Left kidney (tissue), 8 donors: ENCODE measurements at places on chromosomes 12 and 14.

DNA sequence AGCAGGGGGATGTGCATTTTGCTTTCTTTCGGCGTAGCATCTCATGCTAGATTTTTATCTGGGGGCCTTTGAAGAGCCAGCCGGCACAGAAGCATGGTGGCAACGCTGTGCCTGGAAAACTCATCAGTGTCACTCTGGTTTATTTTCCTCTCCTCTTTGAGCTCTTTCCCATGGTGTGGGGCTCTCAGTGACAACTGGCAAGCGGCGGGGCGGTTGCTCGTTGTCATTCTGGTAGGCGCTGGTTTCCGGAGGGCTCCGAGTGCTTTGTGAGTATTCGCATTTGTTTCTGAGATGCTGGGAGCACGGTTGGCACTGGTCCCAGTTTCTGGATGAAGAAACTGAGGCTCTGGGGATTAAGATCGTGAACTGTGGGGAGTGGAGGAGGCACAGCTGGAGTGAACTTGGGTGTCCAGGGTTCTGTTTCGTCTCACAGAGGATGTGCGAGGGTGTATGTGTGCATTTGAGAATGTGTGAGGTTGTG is 23.3 kb downstream of the TPCN1 start:
- no peak for DNase-seq

GRCh38 chr12:65942102-65942501 is 117.8 kb downstream of the HMGA2 start:
- no peak for DNase-seq

- no peak for DNase-seq
These were observed 401.3 kb upstream of the PDE3A start for GRCh38 chr12:19967001-19967400.

- no peak for DNase-seq
These were observed 1.7 kb downstream of the EMP1 start for GRCh38 chr12:13198241-13198640.

DNA sequence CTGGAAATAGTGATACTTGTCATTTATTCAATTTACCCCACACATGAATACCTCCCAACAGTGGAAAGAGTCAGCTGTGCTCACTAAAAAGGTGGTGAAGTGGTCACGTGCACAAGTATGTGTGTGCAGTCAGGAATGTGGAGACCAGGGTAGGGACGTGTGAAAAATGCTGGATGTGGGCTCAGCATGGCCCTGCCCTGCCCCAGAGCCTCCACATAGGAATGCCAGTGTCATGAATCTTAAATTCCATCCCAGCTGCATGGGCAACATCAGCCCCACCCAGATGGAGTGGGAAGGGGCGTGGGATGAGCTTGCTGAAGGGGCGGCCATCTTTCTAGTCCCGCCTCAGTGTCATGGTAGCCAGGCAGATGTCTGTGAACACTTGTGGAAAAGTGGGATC is 87.7 kb downstream of the C12orf75 start:
- DNase-seq = no peak

DNA sequence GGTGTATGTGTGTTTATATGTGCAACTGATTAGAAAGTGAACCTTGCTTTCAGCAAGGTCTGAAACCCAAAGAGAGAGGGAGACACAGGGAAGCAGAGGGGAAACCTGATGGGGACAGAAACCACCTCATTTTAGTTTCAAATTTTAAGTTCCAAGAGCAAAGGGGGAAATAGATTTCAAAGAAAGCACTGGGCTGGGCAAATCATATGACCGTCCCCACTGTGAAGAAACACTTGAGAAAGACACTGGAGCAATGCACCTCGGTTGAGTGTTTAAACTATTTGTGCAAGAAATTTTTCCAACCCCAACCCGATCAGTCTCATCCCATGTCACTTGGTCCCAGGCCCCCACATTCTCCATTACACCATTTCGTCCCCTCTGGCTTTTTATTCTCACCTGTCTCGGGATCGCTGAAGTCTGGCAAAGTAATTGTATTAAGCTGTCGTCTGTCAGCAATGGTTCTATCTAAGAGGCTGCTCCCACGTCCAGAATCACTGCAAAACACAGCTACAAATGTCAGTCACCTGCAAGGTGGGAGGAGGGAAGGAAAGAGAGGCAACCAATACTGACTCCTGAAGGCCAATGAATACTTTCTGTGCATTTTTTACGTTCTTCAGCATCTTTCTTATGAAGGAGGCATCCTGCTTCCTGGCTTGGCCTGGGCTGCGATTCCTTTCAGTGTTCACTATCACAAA is 205.7 kb downstream of the TTC7B start:
- no peak for DNase-seq

- DNase-seq = peak; percentile 57
These were observed 10.5 kb upstream of the NR2C1 start for GRCh38 chr12:95083938-95084337.

- DNase-seq = no peak
These were observed 263.4 kb upstream of the FKBP4 start for GRCh38 chr12:2531371-2531770.

DNA sequence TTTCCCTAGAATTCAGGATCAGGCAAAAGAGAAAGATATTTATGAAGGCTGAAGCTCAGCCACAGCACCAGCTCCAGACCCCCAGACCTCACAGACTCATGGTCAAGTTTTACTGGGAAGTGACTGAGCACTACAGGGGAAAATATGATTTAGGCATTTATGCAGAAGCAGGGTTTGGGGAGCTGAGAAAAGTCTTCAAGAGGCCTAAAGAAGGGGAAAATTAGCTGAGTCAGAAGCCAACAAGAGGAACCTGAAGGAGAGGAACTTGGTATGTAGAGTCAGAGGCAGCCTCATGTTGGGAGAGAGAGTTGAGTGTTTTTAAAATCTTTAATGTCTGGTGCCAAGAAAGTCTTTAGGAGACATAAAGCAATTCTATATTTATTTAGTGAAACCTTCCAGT is 63.0 kb downstream of the FOS start:
- no peak for DNase-seq

- DNase-seq = no peak
These were observed 83.5 kb downstream of the SLC25A47 start for GRCh38 chr14:100406505-100407131.

DNA sequence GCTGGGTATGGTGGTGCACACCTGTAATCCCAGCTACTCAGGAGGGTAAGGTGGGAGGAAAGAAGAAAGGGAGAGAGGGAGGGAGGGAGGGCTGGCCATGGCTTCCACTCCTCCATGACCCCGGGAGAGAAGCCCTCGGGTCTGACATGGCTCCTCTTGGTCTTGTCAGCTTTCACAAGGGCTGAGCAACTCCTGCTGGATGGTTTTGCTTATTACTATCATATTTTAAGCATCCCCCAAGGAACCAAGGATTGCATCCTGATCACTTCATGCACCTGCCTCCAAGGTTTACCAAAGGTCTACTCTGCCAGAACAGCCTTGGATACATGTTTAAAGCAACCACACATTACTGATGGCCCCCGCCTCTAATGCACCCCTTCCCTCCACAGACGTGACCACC is 28.0 kb upstream of the NCOR2 start:
- DNase-seq = no peak

DNA sequence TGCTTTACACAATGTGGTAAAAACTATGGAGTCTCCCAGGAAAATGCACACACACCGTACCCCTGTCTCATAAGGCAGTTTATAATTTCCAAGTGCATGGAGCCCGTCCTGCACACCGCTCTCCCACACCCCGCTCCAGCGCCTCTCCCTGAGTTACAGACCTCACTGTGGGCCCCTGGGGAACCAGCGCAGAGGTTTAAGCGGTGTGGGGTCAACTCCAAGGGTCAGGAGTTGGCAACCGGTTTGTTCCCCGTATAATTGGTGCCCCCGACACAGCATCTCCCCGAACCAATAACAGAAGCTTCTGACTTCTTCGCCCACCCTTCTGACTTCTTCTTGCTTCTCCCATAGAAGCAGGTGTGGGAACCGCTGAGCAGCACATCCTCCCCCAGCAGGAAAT is 58.4 kb upstream of the DDX11 start:
- no peak for DNase-seq

DNA sequence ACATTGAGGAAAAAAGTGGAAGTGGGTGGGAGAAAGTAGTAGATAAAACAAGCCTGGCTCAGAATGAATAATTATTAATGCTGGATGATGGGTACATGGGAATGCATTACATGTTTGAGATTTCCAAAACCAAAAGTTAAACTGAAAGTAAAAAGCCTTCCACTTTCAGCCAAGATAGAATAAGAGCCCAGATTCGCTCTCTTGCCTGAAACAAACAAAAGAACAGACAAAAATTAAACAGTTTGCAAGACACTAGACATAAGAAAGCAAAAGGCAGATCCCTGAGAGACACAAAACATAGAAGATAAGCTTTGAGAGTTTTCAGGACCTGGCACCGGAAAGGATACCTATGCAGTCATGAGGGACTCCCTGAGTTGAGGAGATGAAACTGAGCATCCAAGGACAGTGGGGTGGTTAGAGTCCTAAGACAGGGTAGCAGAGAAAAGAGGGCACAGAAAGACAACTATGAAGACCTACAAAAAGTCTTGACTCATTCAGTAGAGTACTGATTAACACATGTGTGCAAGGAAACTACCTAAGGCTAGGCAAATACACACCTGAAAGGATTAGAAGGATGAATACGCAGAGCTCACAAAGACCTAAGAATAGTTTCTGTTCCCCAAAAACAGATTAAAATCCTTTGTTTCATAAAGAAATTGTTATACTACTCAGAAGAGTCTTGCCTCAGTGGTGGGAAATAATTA is 54.1 kb downstream of the CEP83 start:
- DNase-seq = no peak

GRCh38 chr14:101972126-101972866 is 7.9 kb downstream of the DYNC1H1 start:
- DNase-seq = no peak

- peak; percentile 34 for DNase-seq
These were observed 47.9 kb downstream of the PPP1R12A start for GRCh38 chr12:79886917-79887519.

GRCh38 chr14:104510216-104510615 is 69.3 kb upstream of the C14orf180 start:
- no peak for DNase-seq

- no peak for DNase-seq
These were observed 331.4 kb downstream of the MED13L start for GRCh38 chr12:115946092-115946491.

- no peak for DNase-seq
These were observed 158.6 kb upstream of the SLC38A2 start for GRCh38 chr12:46531059-46531785.

- DNase-seq = no peak
These were observed 19.4 kb downstream of the KTN1 start for GRCh38 chr14:55599250-55599879.

- no peak for DNase-seq
These were observed 111.2 kb upstream of the TMCC3 start for GRCh38 chr12:94761559-94761958.

GRCh38 chr12:122870867-122871664 is 24.9 kb downstream of the VPS37B start:
- DNase-seq = no peak

GRCh38 chr12:7009512-7009911 is 8.8 kb downstream of the LPCAT3 start:
- no peak for DNase-seq

DNA sequence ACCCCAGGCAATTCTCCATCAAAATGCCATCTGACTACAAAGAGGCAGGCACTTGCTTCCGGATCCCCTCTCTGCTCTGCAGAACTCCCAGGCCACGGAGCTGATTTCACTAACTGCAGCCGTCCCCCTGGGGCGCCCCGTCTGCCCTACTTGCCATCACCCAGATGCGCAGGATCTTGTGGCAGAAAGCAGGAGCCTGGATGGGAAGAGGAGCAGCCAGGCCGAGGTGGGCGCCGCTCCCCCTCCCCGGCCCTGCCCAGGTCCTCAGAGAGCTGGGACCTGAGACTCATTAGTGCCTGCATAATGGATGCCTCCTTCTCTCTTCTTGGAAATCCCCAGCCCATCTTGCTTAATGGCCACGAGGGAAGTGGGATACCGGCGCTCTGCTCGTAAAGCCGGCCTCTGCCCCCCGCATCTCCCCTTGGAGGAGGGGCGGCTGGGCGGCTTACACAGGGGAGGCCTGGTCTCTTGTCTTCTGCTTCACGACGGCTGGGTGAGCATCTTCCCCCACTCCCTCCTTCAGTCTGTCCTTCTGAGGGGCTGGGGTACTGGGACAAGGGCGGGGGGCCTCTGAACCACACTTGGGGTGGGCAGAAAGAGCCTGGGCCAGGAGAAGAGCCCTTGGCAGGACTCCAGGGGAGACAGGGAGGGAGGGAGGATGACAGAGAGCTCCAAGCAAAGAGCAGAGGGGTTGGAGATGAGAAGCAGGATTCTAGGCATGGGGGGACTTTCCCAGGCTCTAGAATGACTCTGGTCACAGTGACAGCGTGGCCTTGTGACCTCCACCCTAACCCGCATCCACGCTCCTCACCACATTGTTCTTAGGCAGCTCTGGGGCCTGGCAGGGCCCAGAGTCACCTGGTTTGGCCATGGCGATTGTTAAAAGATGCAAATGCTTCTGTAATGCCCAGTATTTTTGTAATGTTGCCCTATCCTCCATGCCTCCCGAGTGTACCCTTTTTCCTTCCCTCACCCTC is 19.4 kb upstream of the EML1 start:
- no peak for DNase-seq

DNA sequence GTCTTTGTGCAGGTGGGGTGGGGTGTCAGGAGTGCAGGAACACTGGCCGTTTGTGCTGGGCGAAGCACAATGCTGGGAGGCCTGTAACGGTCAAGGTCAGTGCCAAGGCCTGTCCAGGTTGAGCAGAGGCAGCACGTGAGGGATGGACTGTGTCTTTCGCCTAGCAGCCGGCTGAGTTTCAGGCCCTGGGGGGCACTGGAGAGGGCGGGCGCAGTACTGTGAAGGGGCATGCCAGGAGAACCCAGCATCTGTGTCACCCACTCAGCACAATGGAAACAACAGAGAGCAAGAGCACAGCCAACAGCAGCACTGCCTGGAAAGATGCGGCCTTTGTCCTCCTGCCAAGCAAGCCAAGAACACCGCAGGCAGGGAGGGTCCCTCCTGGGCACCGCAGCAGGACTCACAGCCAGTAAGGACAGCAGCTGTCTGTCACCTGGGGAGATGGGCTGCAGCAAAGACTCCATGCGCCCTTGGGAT is 25.2 kb downstream of the SLC25A47 start:
- DNase-seq = no peak
